ENCODE measurements at places on chromosomes 3 and 15.

- peak; percentile 18 for DNase-seq
Measured at GRCh38 chr3:44554626-44555592, at the start of gene ZKSCAN7. Gene ZKSCAN7, plus strand, starts transcription at chr3:44555193. Its CDS starts 1,855 bp downstream, at chr3:44557048.

DNA sequence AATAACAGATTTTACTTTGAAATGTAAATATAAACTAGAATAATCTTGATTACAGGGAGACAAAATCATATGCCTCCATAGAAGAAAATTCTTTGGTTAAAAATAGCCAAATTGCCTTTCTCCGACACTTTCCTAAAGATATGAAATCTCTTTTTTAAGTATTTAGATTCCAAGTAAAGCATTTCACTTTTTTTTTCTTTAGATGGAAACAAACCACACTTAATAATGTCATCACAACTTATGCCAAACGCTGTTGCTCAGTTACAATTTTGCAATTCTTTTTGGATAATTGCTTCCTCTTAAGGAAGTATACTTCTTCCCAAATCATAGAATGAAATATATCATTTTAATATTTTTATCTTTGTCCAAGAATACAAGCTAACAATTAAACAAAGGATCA, 294.1 kb upstream of the ARL6 start:
- no peak for DNase-seq

GRCh38 chr3:73773233-73773632, 148.5 kb upstream of the PDZRN3 start:
- DNase-seq: no peak

DNA sequence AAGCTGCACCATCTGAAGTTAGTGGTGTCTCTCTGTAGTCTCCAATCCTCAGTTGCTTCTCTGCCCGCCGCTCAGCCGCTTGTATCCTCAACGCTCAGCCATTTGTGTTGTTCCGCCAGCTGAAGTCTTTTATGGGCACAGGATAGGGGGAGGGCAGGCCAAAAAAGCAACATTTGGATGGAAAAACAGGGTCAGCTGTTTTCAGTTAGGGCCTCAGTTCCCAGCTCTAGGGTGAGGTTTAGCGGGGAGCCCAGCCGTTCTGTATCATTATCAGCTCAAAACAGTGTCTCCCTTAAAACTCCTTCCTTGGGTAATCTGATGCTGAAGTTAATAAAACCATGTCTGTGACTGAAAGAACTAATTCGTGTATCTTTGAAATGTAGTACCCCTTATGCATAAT, 329.5 kb upstream of the AZI2 start:
- DNase-seq: no peak

DNA sequence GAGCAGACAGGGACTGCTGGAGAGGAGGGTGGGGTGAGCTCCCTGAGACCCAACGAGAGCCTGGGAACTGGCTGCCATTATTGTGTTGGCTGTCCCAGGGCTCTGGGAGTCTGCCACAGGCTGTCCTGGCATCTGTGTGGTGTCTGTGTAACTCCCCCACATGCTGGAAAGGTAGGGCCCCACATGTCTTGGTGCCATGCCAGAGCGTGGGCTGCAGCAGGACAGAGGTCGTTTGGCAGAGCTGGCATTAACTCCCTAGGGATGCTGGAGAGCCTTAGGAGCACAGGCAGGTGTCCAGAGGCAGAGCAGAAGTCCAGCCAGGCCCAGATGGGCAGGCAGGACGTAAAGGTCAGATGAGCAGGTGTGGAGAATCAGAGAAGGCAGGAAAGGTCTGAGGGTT, 9.7 kb downstream of the TIMP4 start:
- no peak for DNase-seq

- DNase-seq: no peak
Measured at GRCh38 chr15:38610748-38611147, 46.1 kb upstream of the RASGRP1 start.

DNA sequence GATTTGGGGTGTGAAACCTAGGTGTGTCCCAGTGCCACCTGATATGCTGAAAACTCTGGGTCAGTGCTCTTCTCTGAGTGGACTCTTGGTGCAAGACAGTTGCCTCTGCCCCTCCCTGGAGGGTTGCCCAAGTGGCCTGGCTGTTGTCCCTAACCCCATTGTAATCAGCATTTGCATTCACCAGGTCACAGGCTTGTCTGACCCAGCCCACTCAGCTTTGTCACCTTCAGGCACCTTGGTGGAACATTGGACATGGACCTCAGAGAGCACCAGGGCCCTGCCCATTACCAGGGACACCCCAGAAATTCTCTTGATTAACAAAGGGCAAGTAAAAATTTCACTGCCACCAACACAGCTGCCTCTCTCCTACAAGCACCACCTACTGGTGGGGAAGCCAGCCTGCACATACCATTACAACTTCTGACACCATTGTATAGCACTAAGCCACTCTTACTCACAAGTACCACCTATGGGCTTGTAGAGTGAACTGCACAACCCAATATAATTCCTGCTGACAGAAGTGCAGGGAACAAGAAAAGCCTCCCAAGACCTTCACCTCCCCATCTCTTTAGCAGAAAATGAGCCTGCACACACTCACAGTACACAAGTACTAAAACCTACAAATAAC, 324.6 kb downstream of the EPHA6 start:
- no peak for DNase-seq

DNA sequence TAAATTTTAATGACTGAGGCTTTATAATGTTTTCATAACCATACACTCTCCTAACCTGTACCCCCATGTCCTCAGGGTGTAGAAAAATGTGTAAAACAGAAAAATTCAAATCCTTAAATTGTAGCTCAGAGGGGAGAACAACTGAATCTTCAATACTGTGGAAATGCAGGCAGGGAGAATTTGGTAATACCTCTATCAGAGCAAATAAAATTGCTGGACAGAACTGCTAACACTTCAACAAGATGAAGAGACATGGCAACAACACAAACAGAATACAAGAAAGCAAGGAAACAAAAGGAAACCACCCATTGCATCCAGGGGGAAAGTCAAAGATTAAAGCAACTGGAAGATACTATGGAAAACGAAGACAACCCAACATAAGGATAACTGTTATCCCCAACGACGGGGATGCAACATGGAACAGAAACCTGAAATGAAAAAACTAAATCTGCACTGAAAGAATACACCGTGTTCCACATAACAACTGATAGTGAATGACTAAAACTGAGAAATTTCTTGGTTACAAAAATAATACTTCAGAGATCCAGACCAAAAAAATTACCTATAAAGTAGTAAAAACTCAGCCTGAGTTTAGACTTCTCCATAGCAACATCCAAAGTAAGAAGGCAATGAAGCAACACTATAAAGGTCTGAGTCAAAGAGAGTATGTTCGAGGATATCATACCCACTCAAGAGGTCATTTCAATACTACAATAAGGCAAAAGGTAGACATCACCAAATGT, 48.5 kb downstream of the HACD2 start:
- no peak for DNase-seq

- no peak for DNase-seq
Measured at GRCh38 chr3:14428087-14429033, 26.0 kb downstream of the SLC6A6 start.

DNA sequence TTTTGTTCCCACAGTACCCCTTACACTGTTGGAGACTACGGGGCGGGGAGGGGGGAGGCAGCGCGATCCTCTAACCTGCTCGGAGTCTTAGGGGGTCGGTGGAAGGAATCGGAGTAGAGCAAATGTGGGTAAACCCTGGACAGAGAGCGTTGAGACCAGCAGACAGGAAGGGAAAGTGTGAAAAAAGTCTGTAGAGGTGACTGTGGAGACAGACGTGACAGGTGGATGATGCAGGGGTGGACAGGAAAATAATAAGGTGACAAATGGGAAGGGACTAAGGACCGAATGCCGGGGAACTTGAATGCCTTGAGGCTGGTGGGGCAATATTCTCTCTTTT, 424 bp downstream of the EAF2 start:
- no peak for DNase-seq
